ENCODE measurements at places on chromosomes 2 and 18. TPM values are rescaled to one million over a fixed set of nuclear protein-coding genes. Genes with fewer than 3 reads are reported as not detected.
A peak's percentile ranks its signal among the peaks of the same experiment; 100 is the strongest.

The KANSL1L gene
- 19.6 TPM for total RNA-seq

The COL4A3 gene
- not detected for total RNA-seq

The ALKAL2 gene
- not detected for total RNA-seq

The CYBRD1 gene
- total RNA-seq, result 8.5 TPM

The EML6 gene
- 1.7 TPM for total RNA-seq

The ADD2 gene
- total RNA-seq, result 6.6 TPM

The TGFA gene
- 0.13 TPM for total RNA-seq

The MAL gene
- total RNA-seq, result not detected

DNA sequence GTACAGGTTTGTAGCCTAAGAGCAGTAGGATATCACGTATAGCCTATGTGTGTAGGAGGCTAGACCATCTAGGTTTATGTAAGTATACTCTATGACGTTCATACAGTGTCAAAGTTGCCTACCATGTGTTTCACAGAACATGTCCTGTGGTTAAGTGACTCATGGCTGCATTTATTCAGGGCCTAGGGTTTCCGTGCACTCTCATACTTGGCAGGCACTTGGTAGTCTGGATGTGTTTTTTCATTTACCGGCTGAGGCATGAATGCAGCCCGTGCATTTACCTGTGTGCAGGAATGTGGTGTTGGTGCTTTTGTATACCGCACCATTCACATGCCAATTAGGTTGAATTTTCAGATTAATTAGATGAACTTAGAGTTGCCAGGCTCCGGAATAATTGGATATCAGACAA lies 43.4 kb downstream of the MYL12B start:
- peak; percentile 51 for DNase-seq

DNA sequence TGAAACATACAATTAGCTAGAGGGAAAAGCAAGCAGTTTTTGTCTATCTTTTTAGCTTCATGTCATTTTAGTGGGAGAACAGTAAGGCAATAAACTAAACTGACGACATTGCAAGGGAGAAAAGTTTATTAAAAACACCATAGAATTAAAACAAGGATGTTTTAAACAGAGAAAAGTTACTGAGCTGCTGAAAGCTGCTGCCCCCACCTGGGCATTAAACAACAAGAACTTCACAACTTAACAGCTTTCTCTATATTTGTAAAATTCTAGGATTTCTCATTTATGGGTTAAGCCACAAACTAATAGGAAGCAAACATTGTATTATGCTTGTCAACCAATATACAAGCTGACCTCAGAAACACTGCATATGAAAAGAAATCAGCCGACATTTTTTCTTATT lies 289.2 kb downstream of the ERBB4 start:
- DNase-seq, result peak; percentile 51

DNA sequence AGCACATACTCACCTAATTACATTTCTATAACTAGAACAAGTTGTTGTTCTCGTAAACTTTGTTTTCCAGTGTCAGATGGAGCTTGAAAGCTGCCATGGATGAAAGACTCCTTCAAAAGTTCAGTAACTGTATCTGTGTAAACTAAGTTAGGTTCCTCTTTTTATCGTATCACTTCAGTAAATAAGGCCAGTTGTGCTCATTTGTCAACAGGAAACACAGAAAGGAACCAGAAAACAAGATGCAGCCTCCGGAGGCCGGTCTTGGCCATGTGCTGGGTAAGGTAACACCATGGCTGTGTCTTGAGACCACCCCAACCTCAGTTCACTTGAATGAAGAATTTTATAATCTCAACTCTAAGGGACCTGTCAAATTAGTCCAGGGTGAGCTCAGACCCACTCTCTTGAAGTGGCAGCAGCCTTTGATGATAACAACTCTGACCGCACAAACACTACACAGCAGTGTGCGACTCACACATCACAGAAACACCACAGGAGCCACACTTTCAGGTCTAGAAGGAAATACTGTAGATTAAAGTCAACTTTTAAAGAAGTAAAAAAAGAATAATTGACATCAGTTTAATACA lies 213.8 kb downstream of the AFF3 start:
- no peak for DNase-seq

GRCh38 chr18:75200605-75201280 lies 8.2 kb downstream of the PTGR3 start:
- no peak for DNase-seq

DNA sequence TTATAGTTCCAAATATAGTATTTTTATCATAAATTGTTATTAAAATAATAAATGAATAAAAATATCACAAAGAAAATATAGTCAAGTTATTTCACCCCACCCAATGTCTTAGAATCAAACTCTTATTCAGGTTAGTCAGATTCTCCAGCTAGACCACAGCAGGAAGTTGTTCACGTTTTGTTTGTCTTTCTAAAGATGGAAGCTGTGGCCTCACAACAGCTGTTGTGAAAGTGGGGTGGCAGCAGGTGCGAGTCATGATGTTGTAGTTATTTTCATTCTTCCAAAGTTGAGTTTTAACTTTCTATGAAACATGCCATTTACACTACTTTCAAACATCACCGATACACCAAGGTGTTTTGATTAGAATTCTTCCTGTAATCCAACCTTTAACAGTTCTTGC lies 272.9 kb downstream of the SLC8A1 start:
- DNase-seq, result no peak

Measured in A673 (cell line).